ENCODE measurements at places on chromosomes 4 and X. TPM values are rescaled to one million over a fixed set of nuclear protein-coding genes. Genes with fewer than 3 reads are reported as not detected.

Gene PDGFC
- 3.1 TPM for total RNA-seq

Gene DDX53
- total RNA-seq: not detected

Gene CXXC4
- total RNA-seq: not detected

Gene AFM
- total RNA-seq: not detected

Gene TNIP3
- 0.12 TPM for total RNA-seq

Gene ACOT9
- total RNA-seq: 109 TPM

Gene LUZP4
- not detected for total RNA-seq

Gene PCDH7
- total RNA-seq: 0.08 TPM

Gene RHOXF2
- not detected for total RNA-seq

Gene CYSLTR1
- total RNA-seq: not detected

Gene USP53
- 6.6 TPM for total RNA-seq

Gene CXCL8
- 9.0 TPM for total RNA-seq

Gene HPGD
- total RNA-seq: 67.5 TPM

Gene ARL9
- not detected for total RNA-seq

Gene EDA2R
- 12.4 TPM for total RNA-seq

Gene FOXO4
- 0.91 TPM for total RNA-seq

Gene ZNF182
- 3.0 TPM for total RNA-seq

Gene SPON2
- total RNA-seq: 0.60 TPM

Gene COL25A1
- not detected for total RNA-seq

Gene F9
- total RNA-seq: not detected

Gene SMC1A
- total RNA-seq: 46.0 TPM

Gene AWAT2
- not detected for total RNA-seq

Gene SLC10A6
- total RNA-seq: not detected

Gene TRO
- 0.96 TPM for total RNA-seq

Gene NUDT10
- 0.82 TPM for total RNA-seq

Gene TEX13D
- total RNA-seq: not detected

Gene ATP6AP2
- total RNA-seq: 148 TPM

Gene MAGEE2
- total RNA-seq: not detected

Gene NR3C2
- not detected for total RNA-seq

Gene GAGE12E
- total RNA-seq: not detected

Gene ARR3
- not detected for total RNA-seq

Gene INTU
- 1.1 TPM for total RNA-seq

Gene RASL11B
- total RNA-seq: 0.16 TPM

Gene MAP7D3
- 11.7 TPM for total RNA-seq

Gene NSG1
- total RNA-seq: 9.4 TPM

Gene EOLA2
- total RNA-seq: 55.9 TPM

Gene MMGT1
- 19.2 TPM for total RNA-seq

Gene SLC9B1
- not detected for total RNA-seq

Gene HSFX1
- 0.21 TPM for total RNA-seq

Gene NXF2
- not detected for total RNA-seq

Gene PARM1
- total RNA-seq: 0.63 TPM

Gene ATP2B3
- 0.10 TPM for total RNA-seq

Gene NXF2B
- not detected for total RNA-seq

Gene TMSB15A
- total RNA-seq: 0.60 TPM

Gene FGF13
- not detected for total RNA-seq

Gene F8A2
- not detected for total RNA-seq

Gene KANTR
- total RNA-seq: 2.1 TPM

Gene RHOH
- total RNA-seq: 0.19 TPM

Gene REPS2
- total RNA-seq: 1.3 TPM

Gene KLF8
- not detected for total RNA-seq

Gene MAGEB10
- not detected for total RNA-seq

Gene AMTN
- total RNA-seq: not detected

Gene ANK2
- 0.69 TPM for total RNA-seq

Gene SSX3
- total RNA-seq: not detected

Gene NIPAL1
- 0.78 TPM for total RNA-seq

Gene POLR2B
- total RNA-seq: 67.0 TPM

Gene SEPTIN6
- total RNA-seq: 10.8 TPM

Gene PNMA6F
- not detected for total RNA-seq

Gene USP17L24
- total RNA-seq: not detected
